Activated naive CD8-positive, alpha-beta T cell treated with anti-CD3 and anti-CD28 coated beads, Interleukin-2, amount 50 U/mL, for 16 hours (primary cell): ENCODE measurements at places on chromosomes 16 and 17.

- DNase-seq: no peak
Observed at GRCh38 chr16:7849841-7850240, 517.2 kb downstream of the RBFOX1 start.

GRCh38 chr17:4533523-4534504 is 21.4 kb downstream of the MYBBP1A start:
- DNase-seq: no peak

- no peak for DNase-seq
Observed at GRCh38 chr16:88013091-88013609, 61.9 kb downstream of the BANP start.

DNA sequence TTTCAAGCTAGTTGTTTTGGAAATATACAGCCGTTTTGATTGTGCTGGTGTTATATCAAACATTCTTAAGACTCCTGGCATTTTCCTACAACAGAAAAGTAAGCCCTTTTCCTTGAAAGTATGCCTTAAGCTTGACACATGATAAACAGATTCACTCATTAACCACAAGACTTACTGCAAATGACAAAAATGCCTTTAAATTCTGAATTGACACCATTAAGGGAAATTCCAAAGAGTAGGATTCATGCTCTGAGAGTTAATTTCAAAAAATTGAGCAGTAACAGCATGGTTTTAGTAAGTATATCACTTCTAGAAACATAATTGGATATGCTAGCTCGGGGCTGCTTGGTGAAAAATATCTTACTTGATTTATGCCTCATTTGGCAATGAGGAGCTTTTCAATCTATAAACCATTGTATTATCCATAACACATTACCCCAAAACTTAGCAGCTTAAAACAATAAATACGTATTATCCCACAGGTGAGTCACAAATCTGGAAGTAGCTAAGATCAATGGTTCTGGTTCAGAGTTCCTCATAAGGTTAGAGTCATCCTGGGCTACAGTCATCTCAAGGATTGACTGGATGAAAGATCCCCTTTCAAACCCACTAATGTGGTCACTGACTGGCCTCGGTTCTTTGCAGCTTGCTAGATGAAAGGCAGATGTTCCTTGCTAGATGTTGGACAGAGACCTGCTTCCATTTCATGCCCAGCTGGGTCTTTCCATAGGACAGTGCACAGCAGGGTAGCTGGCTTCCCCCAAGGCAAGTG is 8.2 kb upstream of the PHAF1 start:
- no peak for DNase-seq

DNA sequence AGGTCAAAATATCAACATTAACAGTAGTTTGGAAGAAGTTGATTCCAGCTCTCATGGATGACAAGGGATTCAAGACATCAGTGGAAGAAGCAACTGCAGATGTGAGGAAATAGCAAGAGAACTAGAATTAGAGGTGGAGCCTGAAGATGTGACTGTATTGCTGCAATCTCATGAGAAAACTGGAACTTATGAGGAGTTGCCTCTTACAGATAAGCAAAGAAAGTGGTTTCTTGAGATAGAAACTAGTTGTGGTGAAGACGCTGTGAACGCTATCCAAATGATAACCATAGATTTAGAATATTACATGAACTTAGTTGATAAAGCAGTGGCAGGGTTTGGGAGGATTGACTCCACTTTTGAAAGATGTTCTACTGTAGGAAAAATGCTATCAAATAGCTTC is 67.8 kb downstream of the GOSR1 start:
- no peak for DNase-seq

DNA sequence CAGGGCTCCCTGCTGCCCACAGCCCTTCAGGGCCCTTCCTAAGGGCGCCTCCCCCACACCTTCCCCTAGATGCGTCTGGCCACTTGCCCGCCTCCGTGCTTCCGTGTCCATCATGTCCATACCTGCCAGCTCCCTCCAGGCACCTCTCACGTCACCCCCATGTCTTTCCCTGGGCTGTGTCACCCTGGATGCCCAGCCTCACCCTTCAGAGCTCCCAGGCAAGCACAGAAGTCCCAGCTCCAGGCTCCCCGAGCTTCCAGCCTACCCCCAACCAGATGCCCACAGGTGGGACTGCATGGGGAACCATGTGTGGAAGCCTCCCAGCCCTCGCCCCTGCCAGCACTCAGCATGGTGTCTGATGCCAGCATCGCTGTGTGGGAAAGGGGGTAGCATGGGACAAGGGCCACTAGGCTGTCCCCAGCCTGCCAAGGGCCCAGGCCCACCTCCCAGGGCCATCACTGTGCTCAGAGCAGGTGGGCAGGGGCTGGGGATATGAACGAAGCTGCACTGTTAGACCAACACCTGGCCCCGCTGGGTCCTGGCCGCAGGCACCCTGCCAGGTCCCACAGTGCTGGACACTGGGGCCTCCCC is 1.9 kb upstream of the AXIN1 start:
- DNase-seq: no peak
